Chondrocyte (in vitro differentiated cells): ENCODE measurements at places on chromosomes 5 and 9. TPM values are rescaled to one million over a fixed set of nuclear protein-coding genes. Genes with fewer than 3 reads are reported as not detected.

DNA sequence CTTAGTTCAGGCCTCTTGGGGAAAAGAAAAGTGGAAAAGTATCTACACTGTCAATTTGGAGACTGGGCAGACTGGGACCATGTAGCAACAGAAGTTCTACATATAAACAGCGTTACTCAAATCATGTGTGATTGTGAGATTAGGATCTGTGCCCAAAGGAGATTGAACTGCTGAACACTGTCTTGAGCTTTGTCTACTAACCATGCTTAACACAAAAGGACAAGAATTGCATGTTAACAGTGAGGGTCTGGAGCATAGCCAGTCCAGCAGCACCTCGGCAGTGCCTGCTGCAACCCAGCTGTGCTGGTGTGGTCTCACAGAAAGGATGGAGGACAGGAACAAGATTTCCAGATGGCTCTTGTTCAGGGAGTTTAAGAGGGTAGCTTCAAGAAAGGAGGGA is 5.7 kb downstream of the PAM start:
- H3K4me1 ChIP-seq = peaks cover 62% of the 10 kb centered on the region
- H3K27me3 ChIP-seq = no peaks in the 10 kb centered on the region
- H3K36me3 ChIP-seq = no peaks in the 10 kb centered on the region
- no peak overlapping the region for H3K4me3 ChIP-seq
- peak overlapping the region; percentile 64 for H3K27ac ChIP-seq

DNA sequence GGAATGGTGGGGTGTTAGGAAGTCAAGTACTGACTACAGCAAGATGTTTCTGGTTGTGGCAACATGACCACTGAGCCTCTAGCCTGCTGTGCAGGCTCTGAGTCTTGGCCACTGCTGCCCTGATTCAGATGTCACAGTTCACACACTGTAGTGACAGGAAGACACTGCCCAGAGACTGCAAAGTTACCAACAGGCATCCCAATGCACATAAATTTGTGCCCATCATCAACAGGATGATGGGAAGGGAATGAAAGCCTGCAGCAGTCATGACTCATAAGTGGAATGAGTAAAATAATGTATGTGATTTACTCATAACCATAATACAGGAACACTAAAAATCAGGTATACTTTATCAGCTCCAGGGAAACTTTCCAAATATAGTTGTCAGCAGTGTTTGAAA is 251.6 kb upstream of the HAPLN1 start:
- H3K27me3 ChIP-seq = no peaks in the 10 kb centered on the region
- H3K27ac ChIP-seq = peak overlapping the region; percentile 34
- H3K4me3 ChIP-seq = no peak overlapping the region
- no peaks in the 10 kb centered on the region for H3K36me3 ChIP-seq
- DNase-seq = no peak
- peaks cover 34% of the 10 kb centered on the region for H3K4me1 ChIP-seq

DNA sequence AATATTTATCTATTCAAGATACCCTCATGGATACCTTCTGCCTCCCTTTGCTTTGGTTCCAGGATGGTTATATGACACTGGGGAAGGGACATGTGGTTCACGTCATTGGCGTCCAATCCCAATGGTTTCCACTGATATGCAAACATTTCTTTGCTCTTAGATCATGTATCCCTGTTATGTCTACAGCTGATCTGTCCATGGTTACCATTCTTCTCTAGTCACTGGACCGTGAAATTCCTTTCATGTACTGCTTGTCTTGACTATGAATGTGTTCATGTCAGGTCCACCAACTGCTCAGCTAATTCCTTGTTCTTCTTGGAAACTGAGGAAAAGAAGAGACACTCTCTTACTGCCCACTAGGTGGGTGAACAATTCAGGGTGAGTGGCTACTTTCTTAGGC is 391.1 kb upstream of the ZNF608 start:
- peaks cover 45% of the 10 kb centered on the region for H3K4me1 ChIP-seq
- H3K4me3 ChIP-seq = no peak overlapping the region
- DNase-seq = no peak
- H3K27me3 ChIP-seq = no peaks in the 10 kb centered on the region
- no peak overlapping the region for H3K27ac ChIP-seq

DNA sequence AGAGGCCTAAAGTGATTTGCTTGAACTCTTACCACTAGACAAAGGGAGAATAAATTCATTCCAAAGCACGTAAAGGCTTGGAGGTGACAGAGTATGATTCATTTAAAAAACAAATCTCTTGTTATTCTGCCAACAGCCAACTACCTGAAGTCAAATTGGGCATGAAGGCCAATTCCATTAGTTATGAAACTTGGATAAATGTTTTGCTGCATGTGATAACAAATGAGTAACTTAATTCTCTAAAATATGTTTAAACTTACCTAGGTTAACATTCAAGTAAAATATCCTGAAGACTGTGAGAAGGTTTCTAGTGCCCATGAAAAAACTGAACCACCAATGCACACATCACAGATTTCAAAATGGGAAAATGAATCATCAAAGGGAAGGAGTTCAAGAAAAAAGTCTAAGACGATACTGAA is 120.1 kb upstream of the TSLP start:
- no peak overlapping the region for H3K4me3 ChIP-seq
- no peak for DNase-seq
- H3K4me1 ChIP-seq = no peaks in the 10 kb centered on the region

Gene DNM1
- 87.0 to 127 TPM (median 91.9 TPM) in 3 replicates for total RNA-seq

DNA sequence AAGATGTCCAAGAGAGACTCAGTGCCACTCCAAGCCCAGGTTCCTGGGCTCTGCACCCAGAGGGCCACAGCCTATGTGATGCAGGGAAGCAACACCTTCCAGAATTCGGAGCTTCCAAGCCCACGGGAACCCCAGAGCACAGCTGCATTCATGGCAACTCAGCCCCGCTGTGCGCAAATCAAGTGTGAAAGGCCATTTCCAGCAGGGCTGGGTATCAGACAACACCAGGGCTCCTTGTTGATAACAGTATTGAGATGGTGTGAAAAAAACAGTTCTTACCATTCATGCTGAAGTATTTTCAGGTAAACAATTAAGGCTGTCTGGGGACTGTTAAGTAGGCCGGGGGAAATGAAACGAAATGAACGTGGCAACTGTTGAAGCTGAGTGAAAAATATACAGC is 10.1 kb downstream of the ROR2 start:
- no peak overlapping the region for H3K4me3 ChIP-seq
- peaks cover 47% of the 10 kb centered on the region for H3K4me1 ChIP-seq
- no peaks in the 10 kb centered on the region for H3K36me3 ChIP-seq
- no peaks in the 10 kb centered on the region for H3K27me3 ChIP-seq
- no peak overlapping the region for H3K27ac ChIP-seq
- no peak for DNase-seq

DNA sequence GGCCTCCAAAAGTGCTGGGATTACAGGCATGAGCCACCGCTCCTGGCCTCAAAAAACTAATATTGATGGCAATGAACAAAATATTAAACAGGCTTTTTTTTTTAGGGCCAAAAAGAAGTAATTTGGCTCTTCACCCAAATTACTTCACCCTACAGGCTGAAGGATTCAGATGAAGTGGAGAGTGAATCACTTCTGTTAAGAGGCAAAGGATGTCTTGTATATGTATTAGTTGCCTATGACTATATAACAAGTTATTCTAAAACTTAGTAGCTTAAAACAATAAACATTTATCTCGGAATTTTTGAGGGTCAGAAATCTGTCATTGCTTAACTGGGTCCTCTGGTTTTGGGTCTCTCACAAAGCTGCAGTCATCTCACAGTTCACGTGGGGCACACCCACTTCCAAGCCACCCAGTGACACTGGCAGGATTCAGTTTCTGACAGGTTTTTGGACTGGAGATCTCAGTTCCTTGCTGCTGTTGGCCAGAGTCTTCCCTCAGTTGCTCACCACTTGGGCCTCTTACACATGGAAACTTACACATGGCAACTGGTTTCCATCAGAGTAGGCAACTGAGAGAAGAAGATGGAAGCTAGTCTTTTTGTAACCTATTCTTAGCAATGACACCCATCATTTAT is 66.7 kb downstream of the IQGAP2 start:
- H3K4me1 ChIP-seq = peaks cover 7% of the 10 kb centered on the region
- H3K36me3 ChIP-seq = no peaks in the 10 kb centered on the region
- no peak overlapping the region for H3K4me3 ChIP-seq
- H3K27me3 ChIP-seq = no peaks in the 10 kb centered on the region
- no peak overlapping the region for H3K27ac ChIP-seq

DNA sequence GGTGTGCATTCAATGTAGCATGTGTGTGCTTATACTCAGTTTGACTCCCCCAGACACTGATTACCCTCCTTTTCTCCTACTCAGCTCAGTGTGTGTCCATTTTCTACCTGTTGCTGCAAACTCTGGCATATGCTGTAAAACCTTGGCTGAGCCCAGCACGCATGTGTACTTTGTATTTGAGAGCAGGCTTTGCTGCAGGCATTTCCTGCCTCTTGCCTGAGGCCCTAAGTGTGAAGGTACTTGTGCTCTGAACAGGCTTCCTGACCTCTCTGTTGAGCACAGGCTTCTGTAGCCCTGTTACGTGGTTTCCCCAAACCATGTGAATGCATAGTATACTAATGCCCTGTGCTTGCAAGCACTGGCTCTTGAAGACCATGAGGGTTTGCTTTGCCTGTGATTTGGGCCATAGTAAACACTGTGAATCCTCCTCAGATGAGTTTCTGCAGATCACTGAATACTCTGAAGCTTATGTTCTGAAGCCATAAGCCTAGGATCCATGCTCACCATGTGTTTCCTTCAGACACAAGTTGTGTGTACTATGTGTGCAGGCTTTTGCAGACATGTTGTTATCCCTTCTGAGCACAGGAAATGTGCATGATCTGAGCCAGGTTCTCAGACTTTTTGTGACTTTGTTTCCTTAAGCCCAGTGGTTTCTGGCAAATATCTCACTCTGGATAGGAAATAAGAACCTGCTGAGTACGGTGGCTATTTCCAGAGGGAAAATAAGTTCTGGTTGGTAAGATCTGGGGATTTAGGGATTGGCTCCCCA is 124.9 kb upstream of the RUSC2 start:
- no peaks in the 10 kb centered on the region for H3K27me3 ChIP-seq
- no peak overlapping the region for H3K4me3 ChIP-seq
- H3K27ac ChIP-seq = no peak overlapping the region
- no peak for DNase-seq
- H3K4me1 ChIP-seq = peaks cover 17% of the 10 kb centered on the region

- H3K27ac ChIP-seq = no peak overlapping the region
- H3K4me1 ChIP-seq = peaks cover 20% of the 10 kb centered on the region
- H3K4me3 ChIP-seq = no peak overlapping the region
- H3K36me3 ChIP-seq = peaks cover 3% of the 10 kb centered on the region
- DNase-seq = no peak
- no peaks in the 10 kb centered on the region for H3K27me3 ChIP-seq
Measured at GRCh38 chr9:86546712-86547111, 192.5 kb upstream of the TUT7 start.

Gene DBH
- total RNA-seq = not detected in 3 replicates

DNA sequence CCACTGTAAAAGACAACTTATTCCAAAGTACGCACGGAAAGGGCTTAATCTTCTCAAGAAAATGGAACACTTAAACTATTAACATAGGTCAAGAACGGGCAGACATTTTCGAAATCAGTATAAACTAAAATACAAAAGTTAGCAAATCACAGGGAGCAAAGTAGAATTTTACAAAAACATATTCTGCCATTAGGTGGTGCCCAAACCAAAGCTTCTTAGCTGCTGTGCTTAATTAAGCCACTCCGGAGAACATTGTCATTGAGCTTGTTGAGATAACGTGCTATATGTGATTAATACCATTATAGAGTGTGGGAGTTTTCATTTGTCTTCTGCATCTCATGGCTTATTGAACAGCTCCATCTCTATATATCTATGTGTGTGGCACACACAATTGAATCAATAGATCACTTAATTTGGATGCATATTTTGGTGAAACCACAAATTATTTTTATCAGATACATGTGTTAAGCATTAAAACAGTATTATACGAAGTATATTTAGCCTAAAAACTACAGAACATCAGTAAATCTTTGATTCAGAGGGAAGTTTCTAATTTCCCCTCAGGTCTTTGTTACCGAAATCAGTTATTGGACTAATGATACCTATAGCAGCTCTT is 23.4 kb downstream of the UBLCP1 start:
- H3K4me3 ChIP-seq = no peak overlapping the region
- no peaks in the 10 kb centered on the region for H3K4me1 ChIP-seq
- H3K36me3 ChIP-seq = peaks cover 7% of the 10 kb centered on the region
- no peak overlapping the region for H3K27ac ChIP-seq

Gene PAM
- total RNA-seq = 277 to 341 TPM (median 293 TPM) in 3 replicates

- H3K4me3 ChIP-seq = no peak overlapping the region
- H3K27ac ChIP-seq = peak overlapping the region; percentile 85
- peaks cover 72% of the 10 kb centered on the region for H3K4me1 ChIP-seq
Measured at GRCh38 chr5:139683295-139684271, 35.4 kb downstream of the CXXC5 start.

- H3K36me3 ChIP-seq = no peaks in the 10 kb centered on the region
- no peak overlapping the region for H3K4me3 ChIP-seq
- H3K27ac ChIP-seq = no peak overlapping the region
Measured at GRCh38 chr5:115457571-115457970, 87.0 kb downstream of the FEM1C start.

DNA sequence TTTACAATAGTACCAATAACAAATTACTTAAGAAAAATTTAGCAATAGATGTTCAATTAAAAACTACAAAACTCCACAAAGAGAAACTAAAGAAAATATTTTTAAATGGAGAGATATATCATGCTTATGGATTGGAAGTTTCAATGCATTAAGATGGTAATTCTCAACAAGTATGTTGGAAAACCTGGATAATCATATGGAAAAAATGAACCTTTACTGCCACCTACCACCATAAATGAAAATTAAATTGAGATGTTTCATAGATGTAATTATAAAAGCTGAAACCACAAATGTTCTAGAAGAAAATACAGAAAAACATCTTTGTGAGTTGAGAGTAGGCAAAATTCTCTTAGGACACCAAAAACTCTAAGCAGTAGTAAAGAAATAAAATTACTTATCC is 121.7 kb downstream of the ANKRD18B start:
- H3K27me3 ChIP-seq = peaks cover 66% of the 10 kb centered on the region
- no peak overlapping the region for H3K27ac ChIP-seq
- no peak overlapping the region for H3K4me3 ChIP-seq
- no peaks in the 10 kb centered on the region for H3K36me3 ChIP-seq
- DNase-seq = no peak

DNA sequence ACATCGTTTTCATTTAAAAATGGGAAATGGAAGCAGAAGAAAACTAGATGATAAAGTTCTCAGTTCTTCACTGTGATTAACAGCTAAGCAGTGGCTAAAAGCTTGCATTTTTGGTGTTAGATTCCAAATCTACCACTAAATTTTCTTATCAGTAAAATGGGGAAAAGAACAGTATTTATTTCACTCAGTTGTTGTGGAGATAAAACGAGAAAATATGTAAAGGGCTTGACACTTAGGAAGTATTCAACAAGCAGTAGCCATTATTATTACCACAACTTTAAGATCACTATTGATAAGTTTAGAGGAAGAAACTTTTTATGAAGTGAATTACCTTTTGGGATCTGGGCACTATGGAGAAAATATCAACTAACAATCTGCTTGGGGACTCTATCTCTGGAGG is 4.5 kb downstream of the STOM start:
- no peaks in the 10 kb centered on the region for H3K36me3 ChIP-seq
- H3K27me3 ChIP-seq = no peaks in the 10 kb centered on the region
- H3K4me3 ChIP-seq = no peak overlapping the region
- H3K27ac ChIP-seq = no peak overlapping the region
- H3K4me1 ChIP-seq = peaks cover 82% of the 10 kb centered on the region
